Naive thymus-derived CD8-positive, alpha-beta T cell (primary cell): ENCODE measurements at places on chromosomes 16 and 17. TPM values are rescaled to one million over a fixed set of nuclear protein-coding genes. Genes with fewer than 3 reads are reported as not detected.

RAMP2 gene
- total RNA-seq, result not detected

NFATC2IP gene
- total RNA-seq, result 112 TPM

- DNase-seq, result no peak
Measured at GRCh38 chr16:58393138-58393504, 850 bp downstream of the GINS3 start.

DNA sequence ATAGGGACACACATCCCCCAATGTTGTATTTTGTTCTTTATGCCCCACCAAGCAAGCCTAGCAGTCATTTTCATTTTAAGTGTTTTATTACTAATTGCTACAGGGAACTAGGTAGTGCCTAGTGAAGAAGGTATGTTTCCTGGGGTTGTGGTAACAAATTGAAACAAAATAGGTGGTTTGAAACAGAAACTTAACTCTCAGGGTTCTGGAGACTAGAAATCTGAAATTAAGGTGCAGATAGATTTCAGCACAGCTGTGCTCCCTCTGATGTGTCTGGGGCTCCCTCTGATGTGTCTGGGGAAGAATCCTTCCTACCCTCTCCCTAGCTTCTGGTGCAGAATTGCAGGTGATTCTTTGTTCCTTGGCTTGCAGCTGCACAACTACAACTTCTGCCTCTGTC lies 390.1 kb downstream of the ZFHX3 start:
- DNase-seq, result no peak

DNA sequence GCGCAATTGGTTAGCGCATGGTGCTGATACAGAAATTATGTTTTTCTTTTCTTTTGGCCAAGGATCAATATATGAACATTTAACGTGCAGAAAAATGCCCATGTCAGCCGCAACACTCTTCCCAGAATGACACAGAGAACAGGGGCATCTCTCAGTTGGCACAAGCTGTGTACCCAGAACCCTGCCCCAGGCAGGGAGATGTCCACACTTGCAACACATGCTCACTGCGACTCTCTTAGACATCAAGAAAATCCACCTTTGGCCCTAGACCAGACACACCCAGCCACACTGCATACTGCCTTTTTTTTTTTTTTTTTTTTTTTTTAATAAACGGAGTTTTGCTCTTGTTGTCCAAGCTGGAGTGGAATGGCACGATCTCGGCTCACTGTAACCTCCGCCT lies 17.0 kb downstream of the PITPNA start:
- DNase-seq, result no peak
